ENCODE measurements at places on chromosomes 6 and 20.

DNA sequence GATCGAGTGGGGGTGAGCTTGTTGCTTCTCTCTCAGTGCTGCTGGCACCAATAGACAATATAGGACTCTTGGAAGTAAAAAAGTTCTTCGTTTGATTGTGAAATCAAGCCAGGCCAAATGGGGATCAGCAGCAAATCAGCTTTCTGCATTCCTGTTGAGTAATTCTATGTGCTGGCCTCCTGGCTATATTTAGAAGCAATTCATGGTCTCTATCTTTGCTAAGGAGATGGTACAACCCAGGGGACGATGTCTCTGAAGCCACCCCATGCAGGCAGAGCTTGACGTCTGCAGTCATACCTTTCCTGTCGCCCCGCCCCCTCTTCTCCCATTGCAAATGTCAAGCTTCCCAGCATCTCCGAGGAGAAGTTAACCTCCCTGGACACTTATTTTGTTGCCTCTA lies 199.1 kb downstream of the SCP2D1 start:
- no peak for DNase-seq

DNA sequence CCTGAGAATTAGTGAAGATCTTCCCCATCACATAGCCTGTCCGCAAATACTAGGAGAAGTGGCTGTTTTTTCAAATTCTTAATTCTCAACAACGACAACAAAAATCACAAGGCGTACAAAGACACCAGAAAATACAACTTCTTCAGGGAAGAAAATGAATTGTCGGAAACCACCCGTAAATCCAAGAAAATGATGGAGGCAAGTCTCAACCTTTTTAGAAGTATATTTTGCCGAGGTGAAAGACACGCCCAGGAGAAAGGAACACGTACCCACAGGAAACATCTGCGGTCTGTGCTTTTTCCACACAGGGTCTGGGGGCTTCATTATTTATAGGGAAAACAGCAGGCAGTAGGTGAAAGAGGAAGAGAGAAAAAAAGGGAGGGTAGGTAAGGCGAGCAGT lies 223.9 kb upstream of the GGTLC1 start:
- DNase-seq, result no peak

GRCh38 chr6:83867527-83868161 lies 8.2 kb downstream of the CYB5R4 start:
- peak; percentile 11 for DNase-seq

DNA sequence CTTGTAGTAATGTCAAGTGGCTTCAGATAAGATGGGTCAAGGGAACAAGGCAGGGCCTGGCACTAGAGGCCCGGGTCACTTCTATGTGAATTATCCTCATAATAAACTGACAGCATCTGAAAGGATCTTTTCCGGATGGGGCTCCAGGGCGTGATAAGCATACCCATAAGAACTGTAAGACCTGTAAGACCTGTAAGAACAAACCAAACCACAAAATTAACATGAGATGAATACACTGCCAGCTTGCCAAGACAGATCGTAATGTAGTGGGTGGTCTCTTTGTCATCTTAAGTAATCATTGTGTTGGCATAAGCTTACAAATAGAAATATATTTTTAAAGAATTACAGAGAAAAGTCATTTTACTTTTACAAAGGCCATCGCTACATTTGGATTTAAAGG lies 334.9 kb downstream of the RFPL4B start:
- no peak for DNase-seq

DNA sequence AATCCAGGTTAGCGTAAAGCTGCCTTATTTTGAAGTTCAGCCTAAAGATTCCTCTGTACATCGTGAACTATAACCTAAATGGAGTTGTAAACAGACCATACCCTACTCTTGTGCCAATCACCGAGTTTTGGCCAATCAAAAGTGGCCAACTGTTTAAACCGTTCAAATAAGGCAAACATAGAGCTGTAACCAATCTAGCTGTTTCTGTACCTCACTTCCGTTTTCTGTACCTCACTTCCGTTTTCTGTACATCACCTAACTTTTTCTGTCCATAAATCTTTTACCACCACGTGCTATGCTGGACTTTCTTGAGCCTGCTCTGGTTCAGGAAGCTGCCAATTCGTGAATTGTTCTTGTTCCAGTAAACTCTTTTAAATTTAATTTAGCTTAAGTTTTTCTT lies 39.7 kb downstream of the LBP start:
- DNase-seq, result no peak

GRCh38 chr6:17589406-17590096 lies 10.6 kb upstream of the FAM8A1 start:
- DNase-seq, result no peak

- DNase-seq, result no peak
Measured at GRCh38 chr6:131981624-131981978, 30.4 kb upstream of the CCN2 start.

GRCh38 chr6:117605169-117605826 lies 3.0 kb upstream of the GOPC start:
- DNase-seq, result peak; percentile 45

DNA sequence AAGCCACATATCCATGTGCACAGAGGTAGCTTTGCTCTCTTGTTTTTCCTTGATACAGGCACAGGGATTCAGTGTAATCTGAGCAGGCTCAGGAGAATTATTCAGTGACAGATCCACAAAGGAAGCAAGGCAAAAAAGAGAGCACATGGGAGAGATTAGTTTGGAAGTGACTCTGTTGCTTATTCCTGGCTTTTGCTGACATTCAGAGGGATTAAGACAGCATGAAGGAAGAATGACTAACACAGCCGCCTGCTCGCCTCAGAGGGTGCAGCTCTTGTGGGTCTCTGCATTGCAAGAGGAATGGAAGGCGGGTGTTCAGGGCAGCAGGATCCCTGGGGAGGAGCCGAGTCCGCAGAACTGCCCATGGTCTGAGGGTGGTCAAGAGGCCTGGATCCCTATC lies 203.4 kb upstream of the KCNQ5 start:
- no peak for DNase-seq

- no peak for DNase-seq
Measured at GRCh38 chr6:72683797-72684196, 61.9 kb downstream of the KCNQ5 start.

GRCh38 chr6:189676-190075 lies 102.6 kb upstream of the DUSP22 start:
- no peak for DNase-seq

DNA sequence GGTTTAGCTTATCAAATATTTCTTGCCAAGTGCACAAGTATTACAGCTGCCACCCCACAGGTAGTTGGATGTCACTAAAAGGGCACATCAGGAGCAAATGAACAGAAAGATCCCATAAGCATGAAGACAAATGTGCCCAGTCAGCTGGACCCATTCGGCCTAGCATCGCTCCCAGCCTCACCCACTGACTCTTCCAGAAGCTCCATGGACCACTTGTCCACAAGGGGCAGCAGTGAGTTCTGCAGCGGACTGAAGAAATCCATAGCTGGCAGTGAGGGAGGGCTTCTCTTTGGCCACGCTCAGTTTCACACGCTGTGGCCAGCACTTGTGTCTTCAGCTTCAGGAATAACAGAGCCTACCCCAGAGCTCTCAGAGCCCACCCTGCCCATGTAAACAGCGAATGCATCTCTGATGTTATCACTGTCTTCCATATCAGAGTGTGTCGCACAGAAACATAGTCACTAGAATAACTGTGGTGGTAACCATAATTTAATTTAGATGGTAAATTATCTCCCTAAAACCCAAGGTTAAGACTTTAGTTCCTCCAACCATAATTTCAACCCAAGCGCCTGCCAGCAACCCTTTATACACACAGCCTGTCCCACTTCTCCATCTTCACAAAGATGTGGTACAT lies 15.8 kb downstream of the CGA start:
- peak; percentile 67 for DNase-seq

- no peak for DNase-seq
Measured at GRCh38 chr20:45090481-45090880, 10.4 kb downstream of the KCNS1 start.

DNA sequence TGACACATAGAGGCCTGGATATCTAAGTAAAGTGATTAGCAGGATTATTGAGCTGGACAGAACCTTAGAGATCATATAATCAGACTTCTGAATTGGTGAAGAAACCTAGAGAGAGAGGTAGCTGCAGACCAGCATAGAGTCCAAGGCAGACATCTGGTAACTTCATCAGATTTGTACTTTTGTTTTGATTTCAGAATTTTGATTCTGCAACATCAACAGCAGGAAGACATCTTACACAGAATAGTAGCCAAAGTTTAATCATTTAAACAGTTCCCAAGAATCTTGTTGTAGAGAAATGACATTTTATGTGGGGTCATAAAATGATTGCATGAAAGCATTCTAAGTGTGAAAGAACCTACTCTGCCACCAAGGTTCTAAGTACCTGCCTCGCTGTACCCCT lies 39.4 kb downstream of the RPRD1B start:
- DNase-seq, result no peak

DNA sequence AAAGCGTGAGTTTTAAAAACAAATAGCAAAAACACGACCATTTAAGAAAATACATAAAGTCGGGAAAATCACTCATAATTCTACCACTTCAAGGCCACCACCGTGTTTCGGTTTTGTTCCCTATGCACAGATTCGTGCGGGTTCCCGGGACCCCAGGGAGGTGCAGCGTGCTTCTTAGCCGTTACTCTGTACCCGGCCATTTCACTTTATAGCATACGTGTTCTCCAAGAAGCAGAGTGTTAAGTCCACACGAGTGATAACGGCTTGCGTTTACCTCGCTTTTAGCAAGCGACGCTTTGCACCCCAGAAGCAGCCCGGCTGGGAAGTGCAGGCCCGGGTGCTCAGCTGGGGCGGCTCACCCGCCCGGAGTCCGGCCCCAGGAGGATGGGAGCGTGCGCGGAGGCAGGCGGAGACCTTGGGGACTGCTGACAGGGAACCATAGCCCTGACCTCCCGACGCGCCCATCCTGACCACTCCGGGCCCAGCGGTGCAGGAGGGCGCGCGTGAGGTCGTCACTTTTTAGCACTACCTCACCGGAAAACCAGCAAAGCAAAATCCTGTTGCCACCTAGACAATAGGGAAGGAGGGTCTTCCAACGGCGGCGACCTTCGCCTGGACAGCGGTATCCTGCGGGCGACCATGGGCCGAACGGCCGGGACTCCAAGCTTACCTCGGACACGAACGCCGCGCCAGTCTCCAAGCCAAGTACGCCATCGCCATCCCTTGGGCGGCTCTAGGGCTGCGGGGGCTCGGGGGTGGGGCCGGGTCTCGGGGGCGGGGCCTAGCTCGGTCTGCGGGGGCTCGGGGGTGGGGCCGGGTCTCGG lies at the start of gene ECI2:
Gene ECI2 (minus strand): TSS at position 735 of the 824 bp plus-strand sequence. CDS start 15 bp downstream, at position 720.
- peak; percentile 62 for DNase-seq

DNA sequence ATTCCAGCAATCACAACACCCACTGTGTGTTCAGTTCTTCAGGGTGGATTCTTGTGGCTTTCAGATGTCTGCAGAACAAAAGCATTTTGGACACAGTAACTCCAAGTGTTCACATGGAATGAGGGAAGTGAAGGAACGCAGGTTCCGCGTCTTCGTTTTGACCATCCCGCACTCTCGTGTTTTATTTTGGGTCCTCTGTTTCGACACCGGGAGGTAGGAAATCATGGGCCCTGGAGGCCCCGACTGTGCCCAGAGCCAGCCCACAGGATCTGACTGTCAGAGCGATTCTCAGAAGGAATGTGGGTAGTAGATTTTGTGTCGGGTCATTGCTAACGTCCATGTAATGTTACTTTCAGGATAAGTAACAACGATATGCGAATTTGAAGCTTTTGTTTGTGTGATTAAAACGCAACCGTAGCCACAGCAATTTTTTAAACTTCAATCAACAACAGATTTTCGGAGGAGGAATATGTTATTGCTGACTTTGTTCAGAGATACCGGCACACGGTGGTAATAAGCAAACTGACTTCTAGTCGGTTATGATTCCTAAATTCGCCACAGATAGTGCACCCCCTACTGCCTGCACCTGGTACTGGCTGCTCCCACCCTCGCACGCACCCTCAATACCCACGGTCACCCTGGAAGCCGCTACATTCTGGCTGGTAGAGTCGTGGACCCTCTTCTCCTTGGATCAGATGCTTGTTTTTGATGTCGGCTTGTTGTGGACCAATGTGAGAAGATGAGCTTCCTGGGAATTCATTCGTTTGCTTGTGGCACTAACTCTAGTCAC lies 10.5 kb downstream of the NPEPL1 start:
- no peak for DNase-seq

GRCh38 chr6:101719521-101719920 lies 326.0 kb downstream of the GRIK2 start:
- no peak for DNase-seq

DNA sequence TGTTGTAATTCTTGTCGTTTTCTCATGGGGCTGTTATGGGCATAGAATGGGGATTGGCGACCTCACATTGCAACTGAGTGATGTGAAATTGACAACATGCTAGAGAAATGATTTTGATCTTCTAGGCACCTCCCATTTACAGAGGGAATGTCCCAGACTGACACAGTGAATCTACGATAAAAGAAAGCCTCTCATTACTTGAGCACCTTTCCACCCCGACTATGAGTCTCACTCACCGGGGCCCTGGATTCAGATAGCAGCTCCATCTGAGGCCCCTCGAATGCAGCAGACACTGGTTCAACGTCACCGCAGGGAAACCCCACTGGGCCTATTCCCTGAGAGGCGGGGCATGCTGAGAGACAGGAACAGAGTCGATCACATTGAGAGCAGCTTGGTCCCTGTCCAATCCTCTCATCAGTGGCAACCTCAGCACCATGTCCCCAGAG lies 49.1 kb downstream of the NFATC2 start:
- peak; percentile 53 for DNase-seq

- no peak for DNase-seq
Measured at GRCh38 chr20:60372822-60373221, 414.6 kb downstream of the CDH26 start.

- no peak for DNase-seq
Measured at GRCh38 chr6:81763051-81763450, 10.6 kb upstream of the TENT5A start.

- DNase-seq, result no peak
Measured at GRCh38 chr6:6694368-6694780, 105.9 kb downstream of the LY86 start.

- DNase-seq, result no peak
Measured at GRCh38 chr6:167714152-167714551, 112.6 kb upstream of the AFDN start.

DNA sequence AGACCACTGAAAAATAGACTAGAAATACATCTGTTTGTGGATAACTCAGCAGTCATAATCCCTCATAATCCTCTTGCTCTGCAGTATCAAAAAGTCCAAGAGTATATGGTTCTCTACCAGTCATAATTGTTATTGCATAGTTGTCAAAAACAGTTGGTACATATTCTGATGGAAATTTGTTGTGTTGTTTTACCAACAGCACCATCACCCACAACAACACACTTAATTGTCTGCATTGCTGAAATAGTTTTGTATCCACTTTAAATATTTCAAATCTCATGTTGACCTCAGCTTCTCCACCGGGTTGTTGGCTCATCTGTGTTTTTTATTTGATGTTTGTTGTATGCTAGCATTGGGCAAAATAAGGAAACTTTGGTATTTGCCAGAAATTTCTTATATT lies 39.4 kb downstream of the ITCH start:
- DNase-seq, result no peak

DNA sequence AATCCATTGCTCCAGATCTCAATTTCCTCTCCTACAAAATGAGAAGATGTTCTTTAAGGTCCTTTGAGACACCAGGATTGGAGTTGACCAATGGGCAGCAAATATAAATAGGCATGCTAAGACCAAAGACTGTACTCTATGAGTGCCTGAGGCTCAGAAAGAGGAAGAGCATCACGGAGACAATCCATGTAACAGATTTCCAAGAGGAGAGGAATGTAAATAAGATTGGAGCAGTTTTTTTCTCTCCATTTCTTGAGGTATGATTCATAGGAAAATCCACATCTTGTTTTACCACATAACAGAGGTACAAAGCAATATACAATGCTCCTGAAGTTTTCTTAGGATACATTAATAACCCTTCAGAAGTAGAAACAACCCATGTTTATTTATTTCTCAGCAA lies 109.8 kb downstream of the UBE3D start:
- DNase-seq, result no peak
